ENCODE measurements at places on chromosomes 13 and 19. TPM values are rescaled to one million over a fixed set of nuclear protein-coding genes. Genes with fewer than 3 reads are reported as not detected.

The SERP2 gene
- 3.0 TPM for total RNA-seq

The GSX1 gene
- not detected for total RNA-seq

The ZNF844 gene
- total RNA-seq: 4.2 TPM

The CCL25 gene
- not detected for total RNA-seq

The ZFP36 gene
- 110 TPM for total RNA-seq

The POSTN gene
- 20.0 TPM for total RNA-seq

The TMIGD2 gene
- not detected for total RNA-seq

The ACER1 gene
- total RNA-seq: not detected

The CABP5 gene
- total RNA-seq: not detected

Measured in mammary epithelial cell (primary cell).